CD4-positive, alpha-beta T cell treated with Interleukin-6 for 4 hours (primary cell): ENCODE measurements at places on chromosomes 4 and X.

- no peak for DNase-seq
These were observed 135.1 kb upstream of the PACRGL start for GRCh38 chr4:20565075-20565721.

DNA sequence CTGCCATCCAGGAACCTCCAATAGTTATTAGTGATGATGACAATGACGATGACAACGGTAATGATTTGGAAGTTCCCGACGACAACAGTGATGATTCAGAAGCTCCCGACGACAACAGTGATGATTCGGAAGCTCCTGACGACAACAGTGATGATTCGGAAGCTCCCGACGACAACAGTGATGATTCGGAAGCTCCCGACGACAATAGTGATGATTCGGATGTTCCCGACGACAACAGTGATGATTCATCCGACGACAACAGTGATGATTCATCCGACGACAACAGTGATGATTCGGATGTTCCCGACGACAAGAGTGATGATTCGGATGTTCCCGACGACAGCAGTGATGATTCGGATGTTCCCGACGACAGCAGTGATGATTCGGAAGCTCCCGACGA, 14.7 kb downstream of the CXCR3 start:
- no peak for DNase-seq

DNA sequence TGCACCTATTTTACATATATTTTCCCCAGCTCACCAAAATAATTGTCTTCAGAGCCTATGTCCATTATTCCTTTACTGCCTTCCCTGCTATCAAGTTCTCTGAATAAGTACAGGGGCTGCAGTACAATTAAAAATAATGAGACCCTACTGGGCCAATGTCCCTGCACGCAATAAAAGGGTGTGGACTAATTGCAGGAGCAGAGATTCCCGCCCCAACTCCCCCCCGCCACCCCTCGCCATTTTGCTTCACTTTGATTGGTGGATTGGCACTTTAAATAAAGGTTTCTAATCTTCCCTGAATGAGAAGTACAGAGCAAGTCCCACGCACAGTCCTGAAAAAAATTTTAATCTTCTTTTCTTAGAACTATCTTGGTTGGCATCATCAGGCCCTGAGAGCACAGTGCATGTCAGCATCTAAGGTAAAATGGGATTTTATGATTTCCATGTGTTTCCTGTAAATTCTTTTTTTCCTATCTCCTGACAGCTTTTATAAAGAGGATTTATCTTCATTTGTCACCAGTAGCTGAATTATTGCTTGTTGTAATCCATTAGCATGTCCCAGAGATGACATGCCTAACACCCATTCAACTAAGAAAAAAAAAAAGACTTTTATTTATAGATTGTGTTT, at the start of gene AMBN:
TSS of gene AMBN (plus strand) at position 302 of the 628 bp plus-strand sequence. CDS start at position 405, 103 bp downstream.
- DNase-seq, result no peak

DNA sequence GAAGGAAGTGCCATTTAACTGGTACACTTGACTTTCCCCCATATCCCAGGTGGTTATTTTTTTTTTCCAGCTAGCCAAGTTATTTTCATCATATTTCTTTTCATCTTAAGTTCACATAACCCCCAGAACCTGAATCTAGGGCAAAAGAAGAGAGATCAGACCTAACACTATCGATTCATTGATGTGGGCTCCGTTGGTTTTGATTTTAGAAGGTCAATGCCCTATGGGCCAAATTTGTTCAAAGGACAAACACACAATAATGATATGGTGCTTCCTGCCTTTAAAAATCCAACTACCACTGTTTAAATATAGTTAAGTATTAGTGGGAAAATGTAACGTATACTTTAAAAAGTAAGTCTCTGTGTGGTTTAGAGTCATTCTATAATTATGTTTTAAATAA, 665.7 kb downstream of the ZNF674 start:
- no peak for DNase-seq

GRCh38 chr4:102713096-102713495, 47.7 kb downstream of the MANBA start:
- no peak for DNase-seq

DNA sequence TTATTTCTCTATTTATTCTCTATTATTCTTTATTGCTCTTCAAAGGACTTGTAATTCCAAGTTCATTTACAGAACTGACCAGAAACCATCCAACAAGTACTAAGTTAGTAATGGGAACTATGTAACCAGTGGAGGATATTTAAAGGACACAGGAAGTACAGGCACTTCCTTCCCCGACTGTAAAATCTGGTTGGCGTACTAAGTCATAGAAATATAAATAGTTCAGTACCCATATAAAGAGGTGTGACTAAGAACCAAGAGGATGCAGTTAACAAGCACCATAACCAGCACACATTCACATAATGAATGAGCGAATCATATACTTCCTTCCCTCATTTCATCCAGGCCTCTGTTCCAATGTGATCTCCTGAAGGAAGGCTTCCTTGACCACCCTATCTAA, 3.6 kb upstream of the EIF4E start:
- DNase-seq, result no peak

DNA sequence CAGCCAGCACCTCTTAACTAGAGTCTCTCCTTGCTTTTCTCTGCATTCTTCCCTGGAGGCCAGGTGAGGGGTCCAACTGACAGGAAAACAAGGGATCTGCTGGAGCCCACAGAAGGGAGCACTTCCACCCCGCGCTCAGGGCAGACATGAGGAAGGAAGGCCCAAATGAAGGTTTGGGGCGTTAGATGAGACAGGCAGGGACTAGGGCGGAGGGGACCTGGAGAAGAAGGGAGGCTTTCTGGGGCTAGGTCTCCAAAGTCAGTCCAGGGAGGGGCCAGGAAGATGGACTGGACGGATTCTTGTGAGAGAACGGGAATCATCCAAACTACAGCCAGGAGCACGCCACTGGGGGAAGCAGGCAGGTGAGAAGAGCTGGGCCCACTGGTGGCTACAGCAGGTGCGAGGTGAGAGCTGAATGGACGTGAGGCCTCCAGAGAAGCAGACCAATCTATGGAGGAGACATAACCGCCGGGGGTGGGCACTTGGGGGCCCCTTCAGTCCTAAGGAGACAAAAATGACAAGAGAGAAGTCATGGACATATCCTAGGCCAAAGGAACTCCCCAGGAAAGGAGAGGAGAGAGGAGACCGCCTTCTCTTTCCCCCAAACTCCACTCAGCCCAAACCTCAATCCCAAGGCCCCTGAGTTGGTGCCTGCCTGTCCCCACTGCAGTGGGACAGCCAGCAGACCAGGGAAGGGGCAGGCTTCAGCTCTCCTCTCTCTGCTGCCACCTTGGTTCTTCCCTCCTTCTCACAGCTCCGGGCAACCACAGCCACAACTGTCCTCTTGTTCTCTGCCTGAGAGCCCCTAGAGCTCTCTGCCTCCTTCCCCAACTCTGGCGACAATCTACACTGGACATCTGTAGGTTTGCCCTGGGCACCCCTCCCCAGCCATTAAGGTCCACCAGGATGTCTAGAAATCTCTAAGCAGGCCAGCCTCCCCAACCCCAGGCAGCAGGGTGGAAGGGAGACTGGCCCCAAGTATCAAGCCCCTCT, 7.0 kb downstream of the APLN start:
- no peak for DNase-seq

GRCh38 chr4:139866276-139866962, 200.8 kb downstream of the MGST2 start:
- DNase-seq, result no peak

- no peak for DNase-seq
These were observed 178.5 kb downstream of the CBR4 start for GRCh38 chr4:168831585-168831918.

- DNase-seq, result no peak
These were observed 28.4 kb upstream of the RPS6KA6 start for GRCh38 chrX:84216406-84216805.

DNA sequence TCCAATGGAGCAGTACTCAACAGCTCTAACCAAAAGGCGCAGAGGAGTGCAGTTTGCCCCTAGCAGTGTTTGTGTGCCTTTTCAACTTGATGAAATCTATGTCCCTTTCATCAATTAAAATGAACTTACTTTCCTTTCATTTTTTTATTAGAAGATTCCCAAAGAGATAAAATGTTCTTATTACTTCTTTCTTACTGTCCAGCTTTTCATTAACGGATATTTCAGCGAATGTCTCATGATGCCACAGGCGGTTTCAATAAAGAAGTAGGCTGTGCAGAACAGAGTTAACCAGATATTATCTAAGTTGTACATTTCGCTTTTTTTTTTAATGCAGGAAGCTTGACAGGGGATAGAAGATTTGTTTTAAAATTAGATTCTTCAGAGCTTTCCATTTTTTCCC, 3.4 kb upstream of the MAOB start:
- no peak for DNase-seq

DNA sequence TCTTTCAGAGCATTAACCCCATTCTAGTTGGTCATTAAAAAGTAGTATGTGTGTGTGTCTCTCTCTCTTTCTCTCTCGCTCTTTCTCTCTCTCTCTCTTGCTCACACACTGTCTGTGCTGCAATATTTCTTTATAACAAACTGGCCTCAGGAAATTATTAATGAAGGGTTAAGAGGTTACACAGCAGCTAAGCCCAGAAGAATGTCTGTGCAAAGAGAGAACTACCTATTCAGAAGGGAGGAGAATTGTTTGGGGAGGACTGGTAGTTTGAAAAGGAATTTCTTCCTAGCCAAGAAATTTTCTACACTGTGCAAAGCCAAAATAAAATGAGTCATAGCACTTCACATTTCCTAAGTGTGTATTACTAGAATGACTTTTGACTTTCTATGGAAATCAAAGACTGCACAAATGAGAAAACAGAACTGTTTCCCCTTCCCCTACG, 22.2 kb downstream of the PDGFC start:
- DNase-seq, result no peak

- no peak for DNase-seq
These were observed 56.4 kb upstream of the DDIT4L start for GRCh38 chr4:100246697-100247096.
